T-helper 2 cell (primary cell): ENCODE measurements at places on chromosomes 4 and X.

DNA sequence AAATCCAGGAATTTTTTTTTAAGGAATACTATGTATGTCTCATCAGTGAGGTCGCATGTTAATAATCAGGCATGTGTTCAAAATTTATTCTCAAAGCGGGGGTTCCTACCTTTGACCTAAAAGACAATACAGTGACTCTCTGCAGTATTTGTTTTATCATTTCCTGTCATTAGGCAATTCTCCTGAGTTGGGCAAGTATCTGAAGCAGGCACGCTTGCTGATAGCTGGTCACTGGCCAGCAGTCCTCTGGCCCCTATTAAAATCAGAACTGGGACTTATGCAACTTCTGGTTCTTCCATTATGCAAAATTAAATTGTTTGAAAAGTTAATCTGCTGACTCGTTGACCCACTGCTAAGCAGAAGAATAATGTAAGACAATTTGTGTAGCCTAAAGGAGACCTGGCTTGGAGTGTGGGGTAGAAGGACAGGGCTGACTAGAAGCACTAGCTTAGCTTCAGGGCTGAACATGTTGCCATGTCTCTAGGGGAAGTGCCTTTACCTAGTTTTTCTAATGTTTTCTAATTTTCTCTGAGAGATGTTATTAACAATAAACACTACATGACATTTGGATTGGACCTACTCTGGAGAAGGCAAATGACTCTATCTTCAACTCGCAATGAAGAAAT is 36.0 kb upstream of the GABRA2 start:
- no peak for DNase-seq

GRCh38 chr4:85544751-85545150 is 69.8 kb downstream of the ARHGAP24 start:
- no peak for DNase-seq

DNA sequence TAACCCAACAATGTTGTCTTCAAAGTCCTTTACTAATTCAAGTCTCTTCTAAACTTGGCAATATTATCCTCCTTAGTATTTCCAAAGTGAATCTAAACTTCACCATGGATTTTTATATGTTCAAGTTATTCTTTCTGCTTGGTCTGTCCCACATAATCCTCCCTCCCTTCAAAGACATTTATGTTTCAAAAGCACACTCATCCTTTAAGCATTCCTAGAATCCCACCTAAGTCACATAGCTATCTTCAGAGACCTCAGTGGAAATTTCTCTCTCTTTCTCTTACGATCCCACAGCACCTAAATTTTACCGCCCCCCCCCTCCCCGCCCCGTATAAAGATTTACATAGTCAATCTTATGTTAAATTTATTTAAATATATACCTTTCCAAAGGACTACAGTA is 314.9 kb upstream of the GRIA3 start:
- no peak for DNase-seq

GRCh38 chrX:17706676-17707075 is 30.6 kb upstream of the SCML1 start:
- no peak for DNase-seq

GRCh38 chr4:133102043-133102442 is 47.1 kb upstream of the PCDH10 start:
- DNase-seq: no peak
